ENCODE measurements at places on chromosomes 6 and 20.

DNA sequence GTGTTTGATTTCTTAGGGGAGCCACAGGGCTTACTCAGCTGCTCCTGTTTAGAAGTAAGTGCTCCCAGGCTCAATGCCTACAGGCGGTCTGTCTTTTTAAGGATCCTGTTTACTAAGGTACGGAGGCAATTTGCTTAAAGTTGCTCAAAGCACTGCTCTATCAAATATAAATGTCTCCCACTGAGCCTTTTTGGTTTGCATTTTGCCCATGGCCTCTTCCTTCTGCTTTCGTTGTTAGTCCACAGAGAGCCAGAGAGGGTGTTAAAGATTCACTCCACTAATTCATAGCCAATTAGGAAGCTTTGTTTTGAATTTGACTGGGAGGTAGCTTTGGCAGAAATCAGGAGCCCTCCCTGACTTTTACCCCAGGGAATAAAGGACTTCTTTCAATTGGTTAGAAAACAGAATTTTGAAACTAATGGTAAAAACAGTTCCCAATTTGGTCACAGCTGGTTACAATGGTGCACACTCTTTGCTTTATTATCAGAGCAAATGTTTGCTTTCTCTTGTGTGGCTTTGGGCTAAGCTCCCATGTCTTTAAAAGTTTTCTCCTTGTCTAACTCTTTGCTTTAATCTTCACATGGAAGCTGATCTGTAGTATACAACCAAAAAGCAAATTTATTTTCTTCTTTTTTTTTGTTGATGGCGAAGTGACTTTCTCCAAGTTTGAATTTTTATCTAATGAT is 126.2 kb downstream of the IMPG1 start:
- no peak for DNase-seq

DNA sequence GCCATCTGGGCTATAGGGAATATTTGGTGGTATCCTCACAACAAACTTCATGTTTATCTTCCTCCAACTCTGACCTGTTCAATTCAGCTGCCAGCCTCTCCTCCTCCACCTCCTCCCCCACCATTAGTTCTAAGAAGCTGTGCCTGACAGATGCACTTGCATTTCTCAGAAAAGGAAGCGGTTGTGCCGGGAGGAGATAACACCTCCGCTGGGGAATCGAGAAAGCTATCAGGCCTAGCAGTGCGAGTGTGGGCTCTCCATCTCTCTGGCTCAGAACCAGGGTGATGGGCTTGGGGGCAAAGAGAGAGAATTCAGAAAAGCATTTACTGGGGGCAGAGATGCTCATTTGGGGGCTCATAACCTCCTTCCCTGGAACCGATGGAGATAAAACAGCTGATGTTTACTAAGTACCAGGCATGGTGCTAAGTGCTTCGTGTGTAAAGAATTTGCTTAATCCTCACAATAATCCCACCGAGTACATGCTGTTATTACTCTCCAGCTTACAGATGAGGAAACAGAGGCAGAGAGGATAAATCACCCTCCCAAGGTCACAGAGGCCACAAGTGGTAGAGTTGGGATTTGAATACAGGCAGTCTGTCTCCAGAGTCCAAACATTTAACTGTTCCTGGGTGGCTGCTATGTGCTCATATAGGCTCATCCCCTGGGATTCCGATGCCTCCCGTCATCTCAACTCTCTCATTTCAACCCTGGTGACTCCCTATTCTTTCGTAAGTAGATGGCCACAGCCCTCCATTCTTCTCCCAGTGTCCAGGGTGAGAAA is 38.3 kb downstream of the COX4I2 start:
- DNase-seq = no peak

DNA sequence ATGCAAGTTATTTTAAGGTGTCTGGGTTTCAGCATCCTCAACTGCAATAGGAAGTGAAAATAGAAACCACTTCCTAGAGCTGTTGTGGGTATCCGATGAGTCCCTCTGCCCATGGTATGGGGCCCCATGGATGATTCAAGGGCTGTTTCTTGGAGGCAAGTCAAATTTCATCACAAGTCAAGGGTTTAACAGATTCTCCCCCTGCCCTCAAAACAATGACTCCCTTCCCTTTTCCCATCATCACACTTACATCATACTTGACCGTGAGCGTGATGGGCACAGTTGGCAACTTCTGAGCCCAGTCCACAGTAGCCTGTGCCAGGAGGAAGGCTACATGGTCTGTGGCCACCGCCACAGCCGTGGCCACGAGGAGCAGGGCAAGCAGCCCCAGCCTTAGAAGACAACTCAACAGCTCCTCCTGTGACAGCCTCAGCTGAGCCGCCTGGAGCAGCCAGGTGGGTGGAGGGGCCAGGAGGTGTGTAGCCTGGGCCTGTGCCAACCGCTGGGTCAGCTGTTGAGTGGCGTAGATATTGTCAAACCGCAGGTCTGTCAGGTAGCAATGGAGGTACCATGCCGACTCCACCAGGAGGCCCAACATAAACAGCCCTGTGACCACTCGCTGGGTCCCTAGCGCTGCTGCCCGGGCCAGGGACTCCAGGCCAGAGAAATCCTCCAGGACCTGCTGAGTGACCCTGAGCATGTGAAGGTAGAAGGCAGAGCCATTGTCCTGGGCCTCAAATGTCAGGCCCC is 5.2 kb downstream of the OCSTAMP start:
- no peak for DNase-seq

DNA sequence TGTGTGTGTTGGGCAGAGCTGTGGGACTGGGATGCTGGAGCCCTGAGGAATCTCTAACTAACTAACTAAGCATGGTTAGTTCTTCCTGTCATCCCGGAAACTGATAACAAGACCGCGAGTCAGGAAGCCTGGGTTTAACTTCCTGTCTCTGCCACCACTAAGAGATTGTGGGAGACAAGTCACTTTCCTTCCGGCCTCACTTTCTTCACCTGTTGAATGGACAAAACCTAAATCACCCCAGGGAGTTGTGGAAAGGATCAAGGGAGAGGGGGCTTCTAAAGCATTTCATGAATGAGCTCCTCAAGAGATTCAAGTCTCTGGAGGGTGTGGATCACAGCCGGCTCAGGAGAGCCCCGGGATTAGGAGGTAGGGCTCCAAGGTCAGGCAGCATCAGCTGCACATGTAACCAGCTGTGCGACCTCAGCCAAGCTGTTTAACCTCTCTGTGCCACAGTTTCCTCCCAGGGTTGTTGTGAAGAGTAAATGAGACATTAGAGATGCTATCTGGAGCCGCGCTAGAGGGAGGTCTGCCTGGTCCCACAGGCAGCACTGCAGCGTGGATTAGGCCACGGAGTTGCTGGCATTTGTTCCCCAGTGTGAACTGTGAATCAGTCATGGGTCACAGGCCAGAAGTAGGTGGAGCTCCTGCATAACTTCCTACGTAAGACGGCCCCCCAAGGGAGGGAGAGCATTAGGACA is 105.1 kb downstream of the TOX2 start:
- no peak for DNase-seq

- no peak for DNase-seq
Observed at GRCh38 chr6:29968130-29968529, 25.8 kb downstream of the HLA-A start.

DNA sequence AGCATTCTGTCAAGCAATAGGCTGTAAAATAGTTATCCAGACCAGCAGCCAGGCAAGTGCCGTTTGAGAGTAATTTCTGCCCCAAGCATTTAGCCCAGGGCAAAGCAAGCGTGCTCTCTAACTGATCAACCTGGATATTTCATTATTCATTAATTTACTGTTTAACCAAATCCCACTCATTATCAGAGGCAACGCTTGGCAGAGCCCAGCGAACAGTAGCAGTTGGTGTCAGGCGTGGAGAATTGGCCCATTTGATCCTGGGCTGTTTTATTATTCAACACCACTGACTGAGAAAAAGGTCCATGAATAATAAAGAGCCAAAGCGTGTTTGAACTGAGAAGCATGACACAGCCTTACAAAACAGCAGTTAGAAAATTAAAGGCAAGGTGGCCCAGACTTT is 35.3 kb downstream of the TFAP2B start:
- no peak for DNase-seq

DNA sequence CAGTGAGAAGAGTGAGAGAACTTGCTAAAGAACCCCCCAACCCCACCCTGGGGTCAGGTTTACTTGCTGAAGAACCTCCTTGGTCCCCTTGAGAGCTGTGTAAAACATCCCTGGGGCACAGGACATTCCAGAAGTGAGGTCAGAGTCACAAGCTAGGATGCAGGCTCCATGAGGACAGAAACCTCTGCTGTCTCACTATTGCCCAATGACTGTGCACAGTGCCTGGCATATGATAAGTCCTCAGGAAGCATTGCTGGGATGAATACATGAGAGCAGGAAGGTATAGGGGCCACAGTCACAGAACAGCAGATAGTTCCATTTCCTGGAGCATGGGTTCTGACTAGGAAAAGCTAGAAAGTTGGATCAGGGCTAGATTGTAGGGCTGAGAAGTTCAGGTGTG is 18.4 kb downstream of the NT5E start:
- no peak for DNase-seq

GRCh38 chr20:3672547-3673171 is 9.2 kb downstream of the ADAM33 start:
- DNase-seq = no peak

DNA sequence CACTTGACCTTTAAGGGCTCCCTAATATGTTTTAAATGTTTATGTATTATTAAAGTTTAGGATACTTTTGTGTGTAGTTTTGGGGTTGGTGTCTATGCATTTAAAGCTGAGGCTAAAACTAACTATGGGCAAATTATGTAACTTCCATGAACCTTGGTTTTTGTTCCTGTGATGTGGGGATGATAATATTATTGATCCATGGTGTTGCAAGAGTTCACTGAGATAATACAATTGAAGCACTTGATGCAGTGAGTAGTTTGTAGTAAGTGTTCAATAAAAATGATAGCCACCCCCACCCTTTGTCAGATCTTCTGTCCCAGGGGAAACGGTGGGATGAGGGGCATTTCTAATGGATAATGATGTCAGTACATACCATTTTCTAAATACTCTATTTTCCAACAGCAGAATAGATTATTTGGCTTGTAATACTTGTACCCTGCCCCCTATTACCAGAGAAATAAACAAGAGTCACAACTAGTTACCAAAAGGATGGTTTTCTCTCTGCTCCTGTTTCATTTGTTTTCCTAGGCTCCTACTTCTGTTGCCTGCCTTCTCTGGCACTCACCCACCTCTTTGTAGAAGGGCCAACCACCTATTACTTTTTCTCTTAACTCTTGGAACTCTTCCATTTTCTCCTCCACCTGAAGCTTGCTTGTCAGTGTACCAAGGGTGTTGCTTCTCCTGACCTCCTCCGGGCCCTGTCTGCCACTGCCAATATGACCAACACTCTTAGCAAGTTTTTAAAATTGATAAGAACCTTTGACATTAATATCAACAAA is 97.9 kb downstream of the RCAN2 start:
- DNase-seq = no peak

GRCh38 chr6:78831492-78831891 is 35.9 kb upstream of the IRAK1BP1 start:
- no peak for DNase-seq

- DNase-seq = no peak
Observed at GRCh38 chr20:41029150-41029901, 704 bp downstream of the TOP1 start.

DNA sequence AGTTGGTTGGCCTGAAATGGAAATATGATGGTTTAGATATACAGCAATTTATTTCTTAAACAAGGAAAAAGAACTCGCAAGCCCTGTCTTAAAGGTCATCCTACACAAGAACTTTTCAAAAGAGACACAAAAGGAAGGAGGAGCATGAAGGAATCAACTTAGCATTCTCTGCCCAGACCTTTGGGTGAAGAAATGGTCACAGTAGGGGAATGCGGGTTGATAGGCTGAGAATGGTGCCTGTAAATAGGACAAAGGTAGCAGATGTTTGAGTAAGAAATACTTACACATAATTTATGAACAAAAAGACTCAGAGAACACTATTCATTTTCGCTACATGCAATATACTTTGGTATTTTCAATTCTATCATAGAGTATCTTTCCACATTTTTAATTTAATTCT is 15.0 kb downstream of the ADGRF5 start:
- no peak for DNase-seq

DNA sequence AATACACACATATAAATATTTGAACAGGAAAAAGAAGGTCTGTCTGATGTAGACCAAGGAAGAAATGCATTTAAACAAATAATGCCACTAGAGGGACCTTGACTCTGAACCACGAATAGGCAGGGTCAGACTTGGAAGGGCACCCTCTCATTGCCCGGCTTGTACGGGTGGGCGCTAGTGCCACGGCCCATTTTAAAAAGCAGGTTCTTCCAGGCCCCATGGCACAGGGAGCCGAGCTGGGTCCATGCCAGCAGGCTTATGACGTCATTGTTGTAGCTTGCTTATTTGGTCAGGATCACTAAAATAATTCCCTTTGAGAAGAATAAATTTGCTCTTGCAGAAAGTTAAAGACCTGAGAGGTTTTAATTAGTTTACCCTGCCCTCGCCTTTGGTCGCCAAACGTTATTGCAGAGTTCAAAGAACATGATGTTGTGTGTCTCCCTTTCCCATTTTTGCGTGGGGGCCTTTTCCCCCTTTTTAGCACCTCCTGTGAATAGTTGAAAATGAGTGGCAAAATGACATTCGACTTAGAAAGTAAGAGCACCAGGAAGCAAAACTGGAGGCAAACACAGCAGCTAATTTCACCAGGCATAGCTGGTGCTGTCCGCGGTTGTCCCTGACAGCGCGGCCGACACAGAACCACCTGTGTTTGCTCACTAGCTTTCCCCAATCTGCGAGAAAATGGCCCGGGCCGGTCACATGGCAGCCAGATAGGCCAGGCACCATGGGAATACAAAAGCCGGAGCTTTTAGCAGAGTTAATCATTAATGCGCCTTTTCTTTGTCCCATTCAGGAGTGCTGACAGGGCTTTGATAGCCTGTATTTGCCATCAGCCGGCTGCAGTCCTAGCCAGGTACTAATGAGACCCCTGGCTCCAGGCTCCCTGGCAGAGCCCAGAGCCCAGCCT is 93.8 kb downstream of the FOXA2 start:
- DNase-seq = no peak

GRCh38 chr6:150666071-150666470 is 66.4 kb downstream of the PLEKHG1 start:
- no peak for DNase-seq

DNA sequence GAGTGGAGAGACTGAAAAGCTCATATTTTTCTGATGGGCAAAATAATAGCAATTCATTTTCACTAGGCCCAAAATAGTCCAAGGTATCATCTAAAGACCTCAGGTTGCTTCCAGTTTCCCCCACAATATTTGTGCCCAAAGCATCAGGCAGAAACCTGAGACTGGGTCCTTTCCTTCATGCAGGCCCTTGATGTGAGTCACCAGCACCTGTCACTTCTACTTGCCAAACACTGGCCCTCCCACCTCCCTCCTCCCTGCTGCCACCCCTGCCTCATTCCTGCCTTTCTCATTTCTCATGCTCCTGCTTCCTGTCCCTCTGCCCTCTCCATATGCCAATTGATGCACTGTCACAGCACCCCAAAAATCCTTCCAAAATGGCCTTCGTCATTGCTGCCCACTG is 230.4 kb upstream of the CST7 start:
- DNase-seq = no peak

- no peak for DNase-seq
Observed at GRCh38 chr20:41623625-41624375, 5.6 kb upstream of the CHD6 start.

- DNase-seq = no peak
Observed at GRCh38 chr6:43845646-43846045, 75.6 kb downstream of the VEGFA start.

Measured in anterior cingulate cortex (tissue), 58 donors.